ENCODE measurements at places on chromosomes 5 and 9. TPM values are rescaled to one million over a fixed set of nuclear protein-coding genes. Genes with fewer than 3 reads are reported as not detected.

HAVCR2 gene
- total RNA-seq, result 0.42 TPM

PDE8B gene
- total RNA-seq, result not detected

F2R gene
- 342 TPM for total RNA-seq

SPATA6L gene
- total RNA-seq, result 1.5 TPM

SKP2 gene
- 42.0 TPM for total RNA-seq

SIT1 gene
- total RNA-seq, result not detected

TEK gene
- total RNA-seq, result 38.9 TPM

BSPRY gene
- not detected for total RNA-seq

DAB2IP gene
- 53.6 TPM for total RNA-seq

PCDHA10 gene
- 0.07 TPM for total RNA-seq

TMEM252 gene
- not detected for total RNA-seq

CNTNAP3 gene
- 19.4 TPM for total RNA-seq

GRCh38 chr9:135209852-135210251, 122.4 kb downstream of the OLFM1 start:
- no peak for DNase-seq

- DNase-seq, result no peak
Observed at GRCh38 chr9:80957801-80958200, 731.5 kb downstream of the TLE1 start.

- no peak for DNase-seq
Observed at GRCh38 chr5:62465985-62466925, 53.7 kb downstream of the IPO11 start.

DNA sequence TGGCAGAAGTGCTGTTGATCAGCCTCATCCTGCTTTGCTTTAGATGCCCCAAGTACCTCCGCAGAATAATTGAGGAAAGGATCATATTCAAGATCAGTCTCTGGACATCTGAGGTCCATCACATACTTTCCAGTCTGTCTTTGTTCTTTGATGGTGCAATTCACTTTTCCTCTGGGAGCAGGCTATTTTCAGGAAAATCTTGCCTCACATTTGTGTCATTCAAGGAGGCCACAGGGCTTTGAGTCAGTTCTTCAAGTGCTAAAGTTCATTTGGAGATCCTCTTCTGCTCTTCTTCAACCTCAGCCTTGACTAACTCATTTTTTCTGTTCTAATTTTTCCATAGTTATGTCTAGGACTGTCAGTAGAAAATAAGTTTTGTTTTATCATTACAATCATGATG, 18.6 kb downstream of the EQTN start:
- no peak for DNase-seq

- no peak for DNase-seq
Observed at GRCh38 chr9:18909140-18910018, 123.6 kb downstream of the SAXO1 start.

DNA sequence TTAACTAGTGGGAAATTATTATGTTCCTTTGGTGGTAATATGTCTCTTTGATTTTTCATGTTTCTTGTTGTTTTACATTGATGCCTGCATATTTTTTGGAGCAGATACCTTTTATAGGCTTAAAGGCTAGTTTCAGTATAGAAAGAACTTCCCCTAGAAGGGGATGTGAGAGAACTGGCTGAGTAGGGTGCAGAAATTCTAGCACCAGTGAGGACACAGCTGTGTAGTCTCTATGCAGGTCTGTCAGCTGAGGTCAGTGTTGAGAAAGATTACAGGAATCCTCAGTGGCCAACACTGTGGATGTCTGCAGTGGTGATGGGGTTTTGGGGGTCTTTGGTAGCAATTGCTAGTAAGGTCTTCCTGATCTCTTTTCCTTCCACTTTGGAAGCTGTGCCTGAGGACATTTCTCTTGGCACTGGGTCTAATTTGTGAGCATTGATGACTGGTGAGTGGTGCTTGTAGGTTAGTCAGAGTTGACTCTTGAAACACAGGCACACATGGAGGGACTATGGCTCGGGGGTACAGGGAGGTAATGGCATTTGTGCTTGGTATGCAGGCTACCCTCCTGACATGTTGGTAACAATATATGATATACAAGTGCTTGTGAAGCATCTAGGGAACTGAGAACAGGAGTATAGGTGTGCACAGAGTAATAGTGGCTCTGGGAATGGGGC, 221.4 kb downstream of the SPATA31D1 start:
- no peak for DNase-seq

DNA sequence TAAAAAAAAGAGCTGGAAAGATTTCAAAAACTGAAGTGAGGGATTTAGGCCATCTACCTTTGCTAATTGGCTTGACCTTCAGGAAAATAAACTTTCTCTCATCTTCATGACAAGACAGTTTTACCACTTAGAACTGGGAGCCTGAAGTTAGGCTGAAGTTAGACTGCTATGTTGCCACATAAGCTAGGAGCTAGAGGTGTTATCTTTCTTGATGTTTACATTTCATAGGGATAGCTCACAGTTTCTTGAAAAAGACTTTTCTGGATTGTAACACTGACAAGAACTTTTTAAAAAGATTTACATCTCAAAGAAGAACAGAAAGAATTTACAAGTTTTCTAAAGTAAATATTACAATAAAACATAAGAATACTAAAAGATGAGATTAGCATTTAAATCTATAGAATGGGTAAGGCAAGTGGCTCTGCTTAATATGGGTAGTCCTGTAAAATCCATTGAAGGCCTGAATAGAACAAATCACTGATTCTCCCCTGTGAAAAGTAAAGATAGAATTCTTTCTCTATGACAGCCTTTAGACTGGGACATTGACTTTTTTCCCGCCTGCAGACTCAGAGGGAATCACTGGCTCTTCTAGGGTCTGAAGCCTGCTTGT, 1665.4 kb upstream of the CDH9 start:
- no peak for DNase-seq

- DNase-seq, result no peak
Observed at GRCh38 chr5:57539281-57539701, 56.7 kb upstream of the ACTBL2 start.

- peak; percentile 68 for DNase-seq
Observed at GRCh38 chr5:149549461-149550267, 1.6 kb downstream of the CSNK1A1 start.

- no peak for DNase-seq
Observed at GRCh38 chr5:157157293-157157891, 8.7 kb downstream of the GARIN3 start.

DNA sequence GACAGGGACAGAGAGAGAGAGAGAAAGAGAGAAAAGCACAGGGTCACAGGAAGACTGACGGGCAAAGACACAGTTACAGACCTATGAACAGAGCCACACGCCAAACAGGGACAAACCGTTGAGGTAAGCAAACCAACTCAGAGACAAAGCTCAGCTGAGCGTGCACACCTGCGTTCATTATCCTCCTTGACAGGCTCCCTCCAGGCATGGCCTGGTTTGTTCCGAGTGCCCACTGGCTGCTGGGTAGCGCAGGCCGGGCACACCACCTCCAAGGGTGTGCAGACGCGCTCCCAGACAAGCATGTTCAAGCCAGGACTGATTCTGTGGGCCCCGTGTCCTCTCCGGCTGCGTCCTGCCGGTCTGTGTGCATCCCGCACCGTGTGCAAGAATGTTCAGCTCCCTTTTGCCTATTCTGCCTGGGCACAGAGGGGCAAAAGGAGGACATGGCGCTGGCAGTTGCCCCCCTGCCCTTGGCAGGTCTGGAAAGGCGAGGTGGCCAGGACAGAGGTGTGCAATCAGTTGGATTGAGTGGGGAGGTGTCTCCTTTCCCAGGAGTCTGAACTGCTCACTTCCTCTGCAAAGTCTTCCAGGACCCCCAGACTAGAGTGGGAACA, 467 bp upstream of the SMIM32 start:
- DNase-seq, result no peak

- no peak for DNase-seq
Observed at GRCh38 chr5:55645304-55645703, 66.8 kb downstream of the SLC38A9 start.

DNA sequence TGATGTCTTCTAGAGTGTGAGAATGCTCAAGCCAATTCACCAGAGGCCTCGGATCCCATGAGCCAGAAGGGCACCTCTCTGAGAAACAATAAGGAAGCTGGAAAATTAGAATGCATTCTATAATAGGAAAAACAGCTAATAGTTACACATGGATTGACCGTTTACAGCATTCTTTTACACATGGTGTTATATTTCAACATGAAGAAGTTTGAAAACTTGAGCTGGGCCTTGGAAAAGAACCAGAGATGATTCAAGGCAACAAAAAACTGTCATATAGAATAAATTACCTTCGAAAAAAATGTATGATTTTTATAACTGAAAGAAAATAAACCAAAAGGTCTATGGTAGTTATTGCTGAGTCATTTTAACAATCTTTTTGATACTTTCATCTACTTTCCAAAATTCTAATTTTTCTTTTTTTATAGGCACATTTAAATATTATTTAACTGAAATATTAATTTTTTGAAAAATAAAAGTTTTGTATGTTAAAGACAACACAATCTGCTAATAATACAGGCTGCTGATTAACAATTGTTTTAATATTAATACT, 6.2 kb downstream of the SH3TC2 start:
- no peak for DNase-seq

DNA sequence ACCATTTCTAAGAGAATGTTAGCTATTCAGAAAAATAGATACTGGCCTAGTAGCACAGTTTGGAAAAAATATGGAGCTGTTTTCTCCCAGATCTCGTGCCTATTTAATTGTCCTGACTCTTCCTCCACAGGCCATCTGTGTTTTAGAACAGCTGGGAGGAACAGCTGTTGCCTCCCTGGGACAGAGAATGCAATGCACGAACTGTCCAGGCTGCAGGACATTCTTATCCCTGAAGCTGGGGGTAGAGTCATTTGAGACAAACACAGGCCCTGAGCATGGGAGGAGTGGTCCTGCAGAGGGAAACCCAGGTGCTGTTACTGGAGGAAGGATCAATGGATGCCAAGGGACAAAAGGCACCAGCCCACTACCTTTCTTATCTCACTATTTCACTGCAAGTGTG, 20.9 kb upstream of the SPARC start:
- no peak for DNase-seq

DNA sequence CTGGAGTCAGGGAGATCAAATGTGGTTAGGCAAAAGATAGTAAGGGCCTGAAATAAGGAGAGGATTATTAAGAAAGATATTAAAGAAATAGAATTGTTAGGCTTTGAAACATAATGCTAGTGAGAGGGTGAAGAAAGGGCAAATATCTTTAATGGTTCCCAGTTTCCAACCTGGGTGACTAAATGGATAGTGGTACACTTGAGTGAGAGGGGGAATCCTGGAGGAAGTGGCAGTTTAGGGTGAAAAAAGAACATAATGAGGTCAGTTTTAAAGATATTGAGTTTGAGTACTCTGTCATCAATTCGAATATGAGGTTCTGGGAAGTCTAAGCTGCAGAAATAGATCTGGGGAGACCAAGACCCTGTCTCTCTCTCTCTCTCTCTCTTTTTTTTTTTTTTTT, 18.9 kb downstream of the DNAI1 start:
- DNase-seq, result no peak

GRCh38 chr5:141880961-141881801, 3.0 kb upstream of the PCDH1 start:
- DNase-seq, result no peak

GRCh38 chr9:98175028-98175569, 17.3 kb downstream of the CORO2A start:
- no peak for DNase-seq

GRCh38 chr5:71937921-71938698, 169.2 kb upstream of the MAP1B start:
- DNase-seq, result no peak

- no peak for DNase-seq
Observed at GRCh38 chr5:139655727-139656271, 7.7 kb downstream of the CXXC5 start.

DNA sequence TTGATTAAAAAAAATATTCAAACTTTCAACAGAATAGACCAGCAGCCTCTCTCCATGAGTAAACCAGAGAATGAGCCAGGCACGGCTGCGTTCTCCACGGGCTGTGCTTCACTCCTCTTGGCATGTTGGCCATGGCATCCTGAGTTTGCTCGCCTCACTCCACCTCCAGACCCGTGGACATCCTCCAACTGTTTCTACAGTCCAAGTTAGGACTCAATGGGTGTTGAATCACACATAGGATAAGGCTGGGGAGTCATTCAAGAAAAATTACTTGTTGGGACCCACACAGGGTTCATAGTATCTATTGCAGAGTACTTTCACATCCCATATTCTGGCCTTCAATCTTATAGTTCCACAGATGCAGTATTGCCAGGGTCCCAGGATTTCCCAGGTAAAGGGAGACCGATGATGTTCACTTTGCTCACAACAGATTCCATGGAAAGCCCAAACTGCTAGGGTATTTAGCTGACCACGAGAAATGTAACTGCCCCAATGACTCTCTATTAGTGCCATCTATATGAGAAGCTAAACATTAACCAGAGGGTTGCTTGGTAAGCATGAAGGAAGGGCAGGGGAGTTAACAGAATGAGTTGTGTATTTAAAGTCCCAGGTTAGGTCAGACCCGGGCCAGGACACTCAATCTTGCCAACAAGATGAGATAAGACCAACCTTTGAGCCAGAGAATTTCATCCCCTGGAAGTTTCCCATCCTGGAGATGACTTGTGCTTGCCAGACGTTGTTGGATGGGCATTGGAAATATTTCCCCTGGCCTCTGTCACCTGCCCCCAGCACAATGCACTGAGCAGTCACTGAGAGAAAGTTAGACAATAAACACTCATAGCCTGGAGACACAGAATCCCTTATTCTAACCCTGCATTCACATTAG, 19.7 kb upstream of the GDA start:
- no peak for DNase-seq

GRCh38 chr5:137470111-137470920, 28.8 kb downstream of the SPOCK1 start:
- peak; percentile 88 for DNase-seq

- DNase-seq, result no peak
Observed at GRCh38 chr9:14936491-14936890, 26.3 kb upstream of the FREM1 start.

GRCh38 chr5:21573416-21574314, 1279.5 kb downstream of the CDH12 start:
- no peak for DNase-seq

DNA sequence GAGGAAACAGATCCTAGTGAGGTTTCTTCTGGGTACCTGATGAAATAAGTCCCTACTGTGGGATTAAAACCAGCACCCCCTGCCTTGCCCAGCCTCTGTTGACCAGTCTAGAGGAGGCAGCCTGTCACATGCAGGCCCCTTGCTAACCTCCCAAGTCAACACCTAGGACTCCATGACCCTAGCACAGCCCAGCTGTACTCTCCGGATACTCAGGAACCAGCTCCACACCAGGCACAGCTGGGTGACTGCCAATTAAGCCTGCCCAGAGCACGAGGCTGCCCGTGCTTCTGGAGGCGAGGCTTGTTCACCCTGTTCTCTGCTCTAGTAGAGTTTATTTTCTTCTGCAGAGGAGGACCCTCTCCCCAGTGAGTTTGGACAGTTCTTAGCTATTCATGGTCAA, 92.5 kb downstream of the SNX24 start:
- peak; percentile 6 for DNase-seq
